ENCODE measurements at places on chromosomes 12 and 14. TPM values are rescaled to one million over a fixed set of nuclear protein-coding genes. Genes with fewer than 3 reads are reported as not detected.

DNA sequence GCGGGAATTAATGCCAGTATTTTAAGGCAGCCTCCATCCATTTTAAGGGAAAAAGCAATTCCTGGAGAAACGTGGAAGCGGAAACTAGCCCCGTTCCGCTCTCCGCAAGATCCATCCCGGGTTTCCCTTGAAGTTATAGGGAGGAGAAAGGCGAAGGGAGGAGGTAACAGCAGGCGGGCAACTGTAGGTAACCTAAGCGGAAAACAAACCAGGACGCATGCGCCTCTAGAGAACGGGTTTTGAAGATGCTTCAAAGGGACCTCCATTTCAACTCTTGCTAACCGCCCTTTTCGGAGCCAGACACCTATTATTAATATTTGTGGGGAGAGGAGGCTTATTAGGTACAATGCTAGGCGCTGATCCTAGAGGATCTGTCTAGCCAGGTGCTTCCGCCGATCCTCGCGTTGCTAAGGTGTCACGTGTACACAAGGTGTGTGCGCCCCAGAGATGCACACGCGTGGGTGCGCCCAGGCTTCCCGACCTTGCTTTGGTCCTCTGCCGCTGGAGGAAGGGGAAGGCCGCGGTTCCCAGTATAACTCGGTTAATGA lies 6.2 kb downstream of the TBX5 start:
- DNase-seq: no peak

DNA sequence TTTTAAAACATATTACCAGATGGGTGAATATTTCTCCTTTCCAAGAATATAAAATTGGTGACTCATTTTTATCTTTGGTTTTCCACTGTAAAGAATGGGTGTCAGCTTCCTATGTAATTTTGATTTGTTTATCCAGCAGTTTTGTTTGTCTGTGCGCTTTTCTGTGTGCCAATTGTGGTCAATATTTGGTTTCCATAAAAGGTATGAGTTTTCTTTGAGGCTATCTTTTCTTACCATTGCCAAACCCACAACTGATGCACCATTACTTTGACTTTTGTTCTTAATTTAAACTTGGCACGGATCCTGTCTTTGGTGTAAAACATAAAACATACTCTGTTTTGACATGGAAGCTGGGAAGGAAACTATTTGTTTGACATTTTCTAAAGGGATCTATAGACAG lies 78.8 kb upstream of the NAV3 start:
- DNase-seq: no peak

- DNase-seq: no peak
Measured at GRCh38 chr12:125193376-125194152, 128.3 kb downstream of the AACS start.

The LRFN5 gene
- total RNA-seq: 0.11 TPM

The NUDT4 gene
- total RNA-seq: 47.3 TPM

The OSBPL8 gene
- 73.8 TPM for total RNA-seq

All from activated B cell treated with CpG ODN at 0.5 μM for 24 hours (primary cell).